ENCODE measurements at places on chromosomes 7 and 10.
A peak's percentile ranks its signal among the peaks of the same experiment; 100 is the strongest.

DNA sequence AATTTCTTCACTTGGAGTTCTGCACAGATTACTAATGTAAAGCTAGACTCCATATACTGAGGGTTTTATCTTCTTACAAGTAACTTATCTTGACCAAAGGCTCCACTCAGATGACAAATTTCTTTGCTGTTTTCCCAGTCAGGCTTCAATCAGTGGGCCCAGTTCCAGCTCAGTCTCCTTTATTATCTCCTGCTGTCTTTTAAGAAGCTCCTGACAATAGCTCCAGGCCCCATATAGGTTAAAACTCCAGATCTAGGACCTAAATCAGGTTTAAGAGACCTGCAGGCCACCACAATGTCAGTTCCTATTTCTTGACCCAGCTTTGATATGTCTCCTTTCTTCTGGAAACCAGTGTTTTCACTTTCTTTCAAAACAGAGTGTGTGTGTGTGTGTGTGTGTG, 165.2 kb downstream of the RELN start:
- no peak for DNase-seq

DNA sequence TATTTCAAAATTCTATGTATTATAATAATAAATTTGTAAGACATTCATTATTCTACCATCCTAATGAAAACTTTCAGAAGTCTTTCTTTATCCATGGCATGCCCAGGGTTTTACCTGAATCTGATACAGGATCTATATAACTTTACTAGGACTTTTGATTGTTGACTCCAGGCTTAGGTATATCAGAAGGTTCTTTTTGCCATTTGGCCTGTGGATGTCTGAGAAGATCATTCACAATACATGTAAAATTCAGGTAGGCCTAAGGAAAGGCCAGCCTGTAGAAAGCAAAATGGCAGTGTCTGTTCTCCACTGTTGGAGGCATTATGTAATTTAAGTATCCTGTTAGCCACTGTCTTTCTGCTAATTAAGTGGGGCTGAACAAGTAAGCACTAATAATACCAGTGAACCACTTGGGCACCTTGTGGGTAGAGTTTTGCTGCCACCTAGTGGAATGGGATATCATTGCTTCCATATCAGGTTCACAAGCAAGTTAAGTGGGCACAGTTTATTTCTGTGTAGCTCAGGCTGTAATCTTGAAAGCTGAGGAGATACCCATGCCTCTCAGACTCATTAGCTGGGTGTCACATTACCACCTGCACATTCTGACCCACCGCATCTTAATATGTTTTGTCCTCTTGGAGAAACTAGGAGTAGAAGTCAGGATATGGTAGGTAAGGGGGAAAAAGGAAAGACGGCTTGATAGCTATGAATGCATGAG, 105.5 kb downstream of the SEPTIN7 start:
- peak; percentile 47 for DNase-seq

DNA sequence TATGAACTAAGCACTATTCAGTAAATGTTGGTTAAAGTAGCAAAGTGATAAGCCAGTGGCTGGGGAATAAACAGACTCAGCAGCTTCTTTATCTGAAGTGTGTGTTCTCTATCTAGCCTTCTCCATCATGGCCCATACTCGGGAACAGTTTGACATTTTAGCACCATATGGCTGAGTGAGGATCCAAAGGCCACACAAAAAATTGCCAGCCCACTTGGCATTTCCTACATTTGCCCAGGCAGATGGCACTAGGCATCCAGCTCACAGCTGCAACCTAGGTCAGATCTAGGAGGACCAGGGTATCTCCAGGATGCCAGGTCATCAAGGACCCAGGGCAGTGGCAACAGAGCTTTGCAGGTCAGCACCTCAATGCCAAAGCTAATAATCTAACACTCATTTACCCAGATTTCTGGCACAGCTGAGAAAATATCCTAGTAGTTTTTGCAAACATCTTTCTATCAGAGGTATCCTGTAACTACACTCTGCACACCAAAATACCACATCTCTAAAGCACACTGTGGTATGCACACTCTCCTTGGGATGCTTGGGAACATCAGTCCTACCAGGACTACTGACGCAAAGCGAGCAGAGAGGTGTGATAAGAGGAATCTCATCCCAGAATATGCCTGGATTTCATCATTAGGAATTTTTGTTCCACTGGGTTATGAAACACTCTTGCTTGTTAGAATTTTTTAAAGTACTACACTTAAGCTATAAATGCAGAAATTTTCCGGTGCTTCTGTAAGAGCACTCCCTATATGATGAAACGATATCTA, 61.7 kb downstream of the DOCK4 start:
- no peak for DNase-seq

GRCh38 chr7:25557930-25558329, 329.6 kb upstream of the NPVF start:
- no peak for DNase-seq

DNA sequence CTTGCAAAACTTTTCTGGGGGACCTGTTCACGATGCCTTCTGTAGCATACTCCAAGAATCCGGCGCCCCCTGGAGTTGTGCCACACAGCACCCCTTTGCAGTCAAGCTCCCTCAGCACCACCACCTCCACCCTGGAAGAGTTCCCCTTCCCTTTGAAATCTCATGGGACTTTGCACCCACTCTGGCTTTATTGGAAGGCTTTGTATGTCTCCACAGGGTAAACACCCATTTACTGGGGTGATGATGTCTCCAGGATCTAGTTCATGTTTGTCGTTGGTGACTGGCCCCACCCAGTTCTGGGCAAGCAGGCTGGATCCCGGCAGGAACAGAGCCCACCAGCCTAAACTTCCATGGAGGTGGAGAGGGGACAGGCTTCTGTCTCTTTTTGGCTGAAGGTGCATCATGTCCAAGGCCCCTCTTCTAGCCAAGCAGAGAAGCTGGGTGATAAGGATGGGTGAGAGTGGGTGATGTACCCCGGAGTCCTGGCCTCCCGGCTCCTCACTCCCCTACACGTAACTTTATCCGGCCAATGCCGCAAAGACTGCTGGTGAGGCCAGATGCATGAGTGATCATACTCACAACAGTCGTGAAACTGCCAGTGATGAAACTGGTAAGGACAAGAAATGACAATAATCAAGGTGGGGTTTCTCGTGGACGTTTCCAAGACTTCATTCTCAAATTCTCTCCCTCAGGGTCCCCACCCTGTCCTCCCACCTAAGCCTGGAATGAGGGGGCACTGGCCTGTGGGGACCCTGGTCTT, 695 bp upstream of the CLDN4 start:
- DNase-seq = no peak

GRCh38 chr7:107560898-107561516, 2.7 kb downstream of the COG5 start:
- DNase-seq = no peak

GRCh38 chr10:103692436-103692951, 162.9 kb downstream of the SH3PXD2A start:
- DNase-seq = peak; percentile 33

DNA sequence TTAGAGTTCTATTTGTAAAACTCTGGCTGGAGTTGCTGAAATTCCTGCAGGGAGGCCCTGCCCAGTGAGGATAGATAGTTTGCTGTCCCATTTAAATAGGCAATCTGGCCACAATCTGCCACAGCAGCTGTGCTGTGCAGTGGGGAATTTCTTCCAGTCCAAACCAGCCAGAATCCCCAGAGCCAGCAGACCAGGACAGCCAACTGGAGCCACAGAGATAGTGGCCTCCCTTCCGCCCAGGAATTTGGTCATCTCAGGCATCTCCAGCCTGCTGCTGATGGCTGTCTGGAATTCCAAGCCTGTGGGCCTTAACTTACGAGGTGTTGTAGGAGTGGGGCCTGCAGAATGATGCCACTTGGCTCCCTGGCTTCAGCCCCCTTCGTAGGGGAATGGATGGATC, 643.4 kb downstream of the DNAJB9 start:
- DNase-seq = no peak

DNA sequence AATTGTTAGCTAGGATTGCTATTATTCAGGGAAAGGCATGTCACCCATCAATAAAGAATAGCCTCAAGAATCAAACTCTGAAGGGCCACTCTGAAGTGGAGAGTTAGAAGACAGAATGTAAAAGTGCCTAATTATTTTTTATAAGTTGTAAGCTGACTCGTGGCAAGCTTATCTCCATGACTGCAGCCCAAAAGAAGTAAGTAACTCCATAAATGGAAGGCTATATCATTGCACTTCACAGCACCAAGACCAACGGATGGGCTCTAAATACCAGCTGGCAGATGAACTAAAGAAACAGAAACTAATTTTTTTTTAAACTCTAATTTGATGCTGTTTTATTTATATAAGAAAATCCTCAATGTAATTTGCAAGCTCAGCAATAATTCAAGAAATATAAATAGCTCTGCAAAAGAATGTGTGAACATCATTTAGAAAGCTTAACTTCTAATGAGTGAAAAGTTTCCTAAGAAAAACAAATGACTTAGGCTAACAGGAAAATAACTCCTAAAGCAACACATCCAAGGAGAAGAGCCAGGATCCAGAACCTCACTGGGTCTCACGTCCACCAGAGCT, 165.5 kb downstream of the SNX13 start:
- DNase-seq = no peak

DNA sequence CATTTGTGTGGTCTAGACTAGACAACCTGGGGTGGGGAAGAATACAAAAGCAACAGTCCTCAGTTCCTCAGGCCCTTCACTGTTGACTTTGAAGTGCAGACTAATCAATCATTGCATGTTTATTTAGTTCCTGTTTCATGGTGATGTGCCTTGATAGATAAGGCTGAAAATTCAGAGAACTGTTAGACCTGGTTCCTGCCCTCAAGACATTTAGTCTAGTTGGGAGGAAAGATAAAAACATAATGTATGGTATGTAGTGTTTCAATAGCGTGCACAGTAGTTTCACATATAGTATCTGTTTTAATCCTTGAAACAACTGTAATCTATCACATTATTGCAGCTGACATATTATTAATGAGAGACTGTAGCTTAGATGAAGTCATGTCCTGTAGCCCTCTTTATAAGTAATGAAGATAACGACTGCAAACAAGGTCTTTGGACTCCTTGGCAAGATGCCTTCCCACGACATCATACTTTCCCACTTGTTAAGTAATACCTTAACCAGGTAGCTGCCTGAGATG, 124.0 kb downstream of the CELF2 start:
- DNase-seq = no peak
